GOT3 (cell line): ENCODE measurements at places on chromosomes 13 and 19.

DNA sequence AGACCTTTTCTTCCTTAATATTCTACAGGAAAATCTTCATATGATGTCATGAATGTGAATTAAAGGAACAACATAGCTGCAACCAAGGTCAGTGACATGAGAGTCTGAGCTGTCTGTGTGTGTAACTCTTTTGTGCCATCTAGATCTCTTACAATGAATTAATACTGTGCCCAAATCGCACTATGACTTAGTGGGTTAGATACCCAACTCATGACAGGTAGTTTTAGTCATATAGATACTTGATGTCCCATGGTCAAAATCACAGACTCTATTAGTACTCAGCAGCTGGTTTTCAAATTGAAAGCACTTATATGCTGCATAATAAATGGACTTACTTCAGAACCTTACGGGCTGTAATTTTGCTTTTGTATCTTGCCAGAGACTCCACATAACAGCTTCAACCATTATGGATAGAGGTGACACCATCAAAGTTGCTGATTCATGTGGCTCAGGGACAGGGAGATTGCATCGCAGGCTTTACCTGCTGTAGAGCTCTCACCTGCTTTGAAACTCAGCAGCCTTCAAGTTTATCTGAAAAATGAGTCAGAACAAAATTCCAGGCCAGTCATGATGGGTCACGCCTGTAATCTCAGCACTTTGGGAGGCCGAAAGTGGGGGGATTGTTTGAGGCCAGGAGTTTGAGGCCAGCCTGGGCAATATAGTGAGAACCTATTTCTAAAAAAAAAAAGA is 12.3 kb upstream of the ZNF283 start:
- DNase-seq, result no peak

DNA sequence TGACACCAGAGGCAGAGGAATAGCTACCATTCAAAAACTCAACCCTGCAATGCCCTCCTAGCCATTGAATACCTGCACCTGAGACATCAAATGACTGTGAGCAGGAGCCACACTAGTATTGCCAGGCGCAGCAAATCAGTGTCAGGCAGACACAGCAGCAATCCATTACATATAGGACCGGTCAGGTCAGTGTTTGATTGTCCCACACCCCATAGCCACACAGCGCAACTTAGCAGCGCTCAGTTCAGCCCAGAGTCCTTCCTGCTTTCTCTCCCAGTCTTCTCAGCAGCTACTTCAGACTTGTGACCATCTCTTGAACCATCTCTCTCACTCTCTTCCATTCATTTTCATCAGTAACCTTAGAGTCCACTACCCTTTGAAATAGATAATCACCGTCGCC is 181.6 kb upstream of the GPR12 start:
- no peak for DNase-seq

DNA sequence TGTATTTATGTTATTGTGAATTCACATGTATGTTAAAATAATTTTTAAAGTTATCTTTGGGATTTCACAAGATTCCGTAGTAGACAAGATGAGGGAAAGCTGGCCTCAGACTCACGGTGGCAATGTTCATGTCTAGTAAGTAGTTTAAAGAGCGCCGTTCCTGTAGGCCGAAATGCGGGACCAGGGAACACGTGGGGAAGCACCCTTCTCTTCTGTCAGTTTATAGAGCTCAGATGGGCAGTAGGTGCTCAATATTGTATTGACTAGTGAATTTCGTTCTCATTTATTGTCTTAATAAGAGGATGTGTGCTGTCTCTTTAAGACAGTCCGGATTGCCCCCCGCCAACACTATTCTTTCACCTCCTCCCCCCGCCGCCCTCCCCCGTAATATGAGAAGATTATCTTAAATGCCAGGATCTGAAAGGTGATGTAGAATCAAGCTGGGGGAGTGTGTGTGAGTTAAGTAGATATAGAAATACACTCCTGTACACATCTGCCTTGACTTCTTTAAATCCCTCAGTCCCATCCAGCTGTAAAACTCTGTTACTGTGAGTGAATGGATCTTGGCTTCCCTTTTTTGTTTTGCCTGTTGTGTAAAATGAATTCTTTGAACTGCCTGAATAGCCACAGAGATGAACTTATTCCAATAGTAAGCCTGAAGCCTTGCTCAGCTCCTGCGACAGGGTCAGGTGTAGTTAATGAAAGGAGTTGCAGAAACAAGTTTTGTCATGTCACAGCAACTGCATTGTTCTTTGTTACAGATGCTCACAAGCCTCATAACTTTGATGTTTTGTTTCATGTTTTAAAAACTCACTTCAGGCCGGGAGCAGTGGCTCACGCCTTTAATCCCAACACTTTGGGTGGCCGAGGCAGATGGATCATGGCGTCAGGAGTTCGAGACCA is 1.3 kb downstream of the LAMP1 start:
- no peak for DNase-seq

GRCh38 chr19:48342841-48343540 is 17.6 kb downstream of the EMP3 start:
- DNase-seq, result no peak

GRCh38 chr19:16829010-16829821 is at the start of gene SIN3B:
TSS of gene SIN3B (plus strand) at chr19:16829398. CDS start at chr19:16829421, 23 bp downstream.
- DNase-seq, result peak; percentile 41

GRCh38 chr19:3047496-3048189 is 14.7 kb downstream of the TLE5 start:
- no peak for DNase-seq

DNA sequence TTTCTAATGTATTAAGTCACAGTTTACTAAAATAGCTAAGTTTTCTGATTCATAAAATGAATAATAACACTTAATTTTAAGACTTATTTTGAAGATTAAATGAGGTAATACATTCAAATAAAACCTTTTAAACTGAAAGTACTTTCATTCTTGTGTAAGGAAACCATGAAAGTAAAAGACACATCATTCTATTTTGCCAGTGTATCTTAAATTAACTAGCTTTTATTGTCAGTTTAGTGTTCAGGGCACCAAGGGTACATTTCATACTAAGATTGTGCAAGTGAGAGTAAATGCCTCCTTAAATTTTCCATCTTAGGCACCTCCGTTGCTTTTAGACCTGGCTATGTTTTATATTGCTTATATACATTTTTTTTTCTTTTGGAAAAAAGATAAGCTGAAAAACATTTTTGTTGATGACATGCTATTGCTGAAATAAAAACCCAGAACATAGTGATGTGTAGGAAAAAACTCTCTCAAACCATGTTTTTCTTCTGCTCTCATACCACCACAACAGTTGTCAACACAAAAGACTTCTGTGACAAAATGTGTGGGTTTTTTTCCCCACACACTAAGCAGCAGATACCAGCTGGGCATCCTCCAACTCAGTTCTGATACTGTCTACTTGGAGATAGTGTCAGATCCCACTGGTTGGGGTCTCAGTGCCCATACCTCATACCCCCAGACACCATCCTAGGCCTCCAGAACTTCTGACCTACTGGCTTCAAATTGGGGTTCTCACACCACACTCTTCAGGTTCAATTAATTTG is 30.7 kb upstream of the LPAR6 start:
- no peak for DNase-seq

GRCh38 chr19:50723069-50723468 is at the start of gene CLEC11A:
TSS of gene CLEC11A (plus strand) at chr19:50723364. CDS start at chr19:50723526, 162 bp downstream.
- DNase-seq, result peak; percentile 41

- DNase-seq, result no peak
These were observed 864.3 kb downstream of the SLITRK6 start for GRCh38 chr13:84934911-84935310.

DNA sequence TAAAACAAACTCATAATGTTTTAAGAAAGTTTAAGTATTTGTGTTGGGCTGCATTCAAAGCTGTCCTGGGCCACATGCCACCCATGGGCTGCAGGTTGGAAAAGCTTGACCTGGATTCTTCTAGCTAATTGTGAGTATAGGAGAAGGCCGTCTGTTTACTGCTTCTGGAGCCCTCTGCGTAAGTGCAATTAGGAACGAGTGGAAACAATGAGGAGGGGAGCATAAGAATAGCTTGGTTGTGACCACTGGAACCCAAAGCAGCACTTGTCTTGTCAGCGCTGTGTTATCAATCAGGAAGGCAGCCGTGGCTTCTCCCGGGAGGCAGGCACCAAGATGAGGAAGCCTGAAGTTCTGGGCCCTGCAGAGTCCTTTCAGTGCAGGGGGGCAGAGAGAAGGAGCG is 110.4 kb upstream of the MBNL2 start:
- DNase-seq, result no peak

DNA sequence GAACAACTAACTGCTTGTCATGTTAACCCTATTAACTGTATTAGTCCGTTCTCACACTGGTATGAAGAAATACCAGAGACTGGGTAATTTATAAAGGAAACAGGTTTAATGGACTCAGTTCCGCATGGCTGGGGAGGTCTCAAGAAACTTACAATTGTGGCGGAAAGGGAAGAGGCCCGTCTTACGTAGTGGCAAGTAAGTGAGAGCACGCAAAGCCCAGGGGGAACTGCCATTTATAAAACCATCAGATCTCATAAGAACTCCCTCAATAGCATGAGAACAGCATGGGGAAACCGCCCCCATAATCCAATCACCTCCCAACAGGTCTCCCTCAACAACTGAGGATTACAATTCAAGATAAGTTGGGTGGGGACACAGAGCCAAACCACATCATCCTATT is 34.7 kb downstream of the PHF11 start:
- DNase-seq, result no peak

- DNase-seq, result no peak
These were observed 490.7 kb downstream of the TDRD3 start for GRCh38 chr13:60887711-60888110.

DNA sequence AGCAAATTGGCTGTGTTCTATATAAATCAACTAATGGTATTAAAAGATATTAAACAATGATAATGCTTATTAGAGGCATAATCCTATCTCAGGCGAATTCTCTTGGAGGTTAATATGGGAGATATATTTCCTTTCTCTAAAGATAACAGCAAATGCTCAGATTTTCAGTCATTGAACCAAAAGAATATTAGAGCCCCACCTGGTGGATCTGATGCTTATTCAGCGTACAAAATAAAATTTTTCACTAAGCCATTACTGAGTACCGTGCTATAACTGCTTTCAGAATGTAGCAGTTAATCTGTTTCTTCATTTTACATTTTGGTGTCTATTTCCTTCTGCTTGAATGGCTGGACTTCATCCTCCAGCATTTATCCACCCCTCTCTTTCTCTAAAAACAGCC is 143.3 kb upstream of the IPO5 start:
- no peak for DNase-seq

DNA sequence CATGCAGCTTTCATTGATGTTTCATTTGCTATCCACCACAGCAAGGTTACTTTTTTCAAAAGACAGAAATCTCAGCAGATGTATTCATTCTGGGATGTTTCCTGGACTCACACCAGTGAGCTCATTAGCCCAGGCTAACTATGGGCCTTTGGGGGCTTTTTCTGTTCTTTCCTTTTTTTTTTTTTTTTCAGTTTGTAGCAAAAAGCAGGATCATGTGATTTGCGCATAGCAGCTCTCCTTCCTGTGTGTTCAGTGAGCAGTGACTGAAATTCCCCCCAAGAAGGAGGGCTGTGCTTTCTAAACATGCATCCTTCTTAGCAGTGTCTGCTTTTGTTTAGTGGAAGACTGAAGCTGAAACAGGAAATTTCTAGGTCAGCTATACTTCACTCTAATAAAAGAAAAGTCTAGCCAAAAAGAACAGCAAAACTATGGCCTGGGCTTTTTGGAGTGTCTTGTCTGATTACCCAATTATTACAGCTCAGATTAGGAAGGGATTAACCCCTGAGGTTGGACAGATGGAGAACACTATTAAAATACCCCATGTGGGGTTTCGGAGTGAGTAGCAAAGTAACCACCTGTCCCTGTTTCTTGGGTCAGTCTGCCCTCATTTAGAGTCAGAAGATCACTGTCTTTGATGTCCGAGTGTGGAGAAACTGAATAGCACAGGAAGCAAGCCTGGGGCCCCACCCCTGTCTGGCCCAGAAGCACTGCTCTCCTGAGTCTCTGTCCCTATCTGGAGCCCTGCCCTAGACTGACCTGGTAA is 8.9 kb upstream of the AMER2 start:
- no peak for DNase-seq

- no peak for DNase-seq
These were observed 22.2 kb downstream of the CPAMD8 start for GRCh38 chr19:17004386-17004785.

- no peak for DNase-seq
These were observed 6.7 kb upstream of the GNA15 start for GRCh38 chr19:3129112-3129511.

GRCh38 chr19:13003081-13003480 is 7.8 kb downstream of the NFIX start:
- no peak for DNase-seq

- no peak for DNase-seq
These were observed 236.9 kb downstream of the SLITRK6 start for GRCh38 chr13:85562282-85562681.

DNA sequence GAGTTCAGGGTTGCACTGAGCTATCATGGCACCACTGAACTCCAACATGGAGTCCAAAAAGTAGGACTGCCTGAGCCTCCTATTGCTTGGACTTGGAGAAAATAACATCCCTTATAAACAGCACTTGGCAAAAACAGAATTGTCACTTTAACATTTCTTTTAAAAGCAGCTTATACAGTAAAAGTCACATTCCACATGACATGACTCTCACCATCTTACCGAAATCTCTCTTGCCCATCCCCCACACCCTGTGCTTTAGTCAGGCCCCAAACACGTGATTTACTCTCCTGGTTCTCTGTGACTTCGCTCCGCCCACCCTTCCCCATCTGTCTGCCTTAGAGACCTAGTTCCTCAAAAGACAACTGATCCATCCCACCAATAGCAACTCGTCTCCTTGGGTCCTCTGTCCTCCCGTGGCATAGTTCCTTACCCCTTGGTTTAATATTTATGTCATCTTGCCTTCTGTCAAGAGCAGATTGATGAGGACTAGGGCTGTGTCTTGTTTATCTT is 4.6 kb downstream of the SAFB start:
- no peak for DNase-seq

GRCh38 chr19:43332058-43332922 is 21.2 kb upstream of the CD177 start:
- DNase-seq, result no peak

DNA sequence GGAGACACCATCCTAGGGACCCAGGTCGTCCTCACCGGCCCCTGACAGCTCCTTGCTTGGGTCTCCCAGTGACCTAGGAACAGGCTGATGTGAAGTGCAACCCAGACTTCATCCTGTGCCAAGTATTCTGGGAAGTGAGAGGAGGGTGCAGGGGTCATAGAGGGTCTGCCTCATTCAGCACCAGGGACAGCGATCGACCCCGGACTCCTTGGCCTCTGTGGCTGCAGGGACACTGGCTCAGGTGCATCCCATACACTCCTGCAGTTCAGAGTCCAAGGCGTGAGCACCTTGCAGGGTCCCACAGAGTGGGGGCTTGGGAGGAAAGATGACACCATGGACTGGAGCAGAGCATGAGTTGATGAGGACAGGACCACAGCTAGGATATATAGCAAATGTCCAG is 10.0 kb upstream of the OR10H2 start:
- no peak for DNase-seq

GRCh38 chr13:66577358-66577757 is 652.8 kb downstream of the PCDH9 start:
- no peak for DNase-seq

- DNase-seq, result no peak
These were observed 198.2 kb downstream of the EFNB2 start for GRCh38 chr13:106337096-106337850.
